ENCODE measurements at places on chromosomes 5 and 9. TPM values are rescaled to one million over a fixed set of nuclear protein-coding genes. Genes with fewer than 3 reads are reported as not detected.

DNA sequence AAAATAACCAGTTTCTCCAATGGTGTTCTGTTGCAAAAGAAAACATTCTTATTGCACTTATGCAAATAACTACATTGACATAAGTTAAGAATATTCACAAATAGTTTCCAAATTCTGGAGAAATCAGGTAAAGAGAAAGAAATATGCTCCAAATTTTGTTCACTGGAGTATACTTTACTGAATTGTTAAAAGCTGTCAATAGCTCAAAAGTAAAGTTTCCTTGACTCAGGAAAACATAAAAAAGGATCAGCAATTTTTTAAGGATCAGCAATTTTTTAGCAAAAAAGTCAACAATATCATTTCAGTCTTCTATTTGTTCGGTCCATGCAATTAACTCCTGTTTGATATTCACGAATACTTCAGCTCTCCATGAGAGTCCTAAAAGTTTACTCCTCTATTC lies 51.6 kb downstream of the ANXA2R start:
- peak overlapping the region; percentile 54 for H3K4me3 ChIP-seq
- H3K27me3 ChIP-seq: no peaks in the 10 kb centered on the region
- H3K36me3 ChIP-seq: peaks cover 5% of the 10 kb centered on the region
- no peak for DNase-seq

DNA sequence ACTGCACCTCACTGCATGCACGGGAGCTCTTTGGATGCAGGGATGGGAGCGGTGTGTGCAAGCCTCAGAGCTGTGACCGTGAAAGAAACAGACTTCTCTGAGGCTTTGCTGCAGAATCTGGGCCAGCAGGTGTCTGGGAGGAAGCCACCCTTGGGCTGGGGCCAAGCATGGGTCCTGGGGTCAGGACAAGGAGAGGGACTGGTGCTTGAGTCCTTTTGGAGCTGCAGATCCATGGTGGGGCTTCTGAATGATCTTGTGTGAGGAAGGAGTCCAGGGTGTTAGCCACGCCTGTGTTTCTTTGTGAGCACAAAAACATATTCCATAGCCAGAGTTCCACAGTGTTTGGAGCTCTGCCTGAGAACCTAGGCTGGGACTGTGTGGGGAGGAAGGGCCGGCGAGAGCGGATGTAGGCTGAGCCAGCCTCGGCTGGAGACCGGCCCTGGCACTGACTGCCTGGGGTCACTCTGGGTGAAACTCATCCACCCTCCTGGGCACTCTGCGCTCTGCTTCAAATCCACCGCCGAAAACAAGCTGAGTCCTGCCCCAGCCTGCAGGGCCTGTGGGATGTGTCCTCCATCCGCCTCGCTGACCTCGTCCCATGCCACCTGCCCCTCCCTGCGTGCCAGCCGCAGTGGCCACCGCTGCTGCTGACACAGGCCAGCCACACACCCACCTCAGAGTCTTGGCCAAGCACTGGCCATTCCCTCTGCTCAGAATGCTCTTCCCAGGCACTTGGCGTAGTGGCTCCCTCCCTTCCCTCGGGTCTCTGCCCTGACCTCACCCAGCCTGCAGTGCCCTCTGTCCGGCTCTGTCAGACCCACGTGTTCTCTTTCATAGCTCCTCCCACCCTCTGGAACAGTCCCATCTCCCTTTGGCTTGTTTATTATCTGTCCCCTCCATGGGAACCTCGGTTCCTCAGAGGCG lies 26.7 kb downstream of the ERGIC1 start:
- no peak overlapping the region for H3K27ac ChIP-seq
- no peak for DNase-seq
- no peaks in the 10 kb centered on the region for H3K27me3 ChIP-seq
- H3K4me1 ChIP-seq: no peaks in the 10 kb centered on the region
- no peaks in the 10 kb centered on the region for H3K36me3 ChIP-seq

DNA sequence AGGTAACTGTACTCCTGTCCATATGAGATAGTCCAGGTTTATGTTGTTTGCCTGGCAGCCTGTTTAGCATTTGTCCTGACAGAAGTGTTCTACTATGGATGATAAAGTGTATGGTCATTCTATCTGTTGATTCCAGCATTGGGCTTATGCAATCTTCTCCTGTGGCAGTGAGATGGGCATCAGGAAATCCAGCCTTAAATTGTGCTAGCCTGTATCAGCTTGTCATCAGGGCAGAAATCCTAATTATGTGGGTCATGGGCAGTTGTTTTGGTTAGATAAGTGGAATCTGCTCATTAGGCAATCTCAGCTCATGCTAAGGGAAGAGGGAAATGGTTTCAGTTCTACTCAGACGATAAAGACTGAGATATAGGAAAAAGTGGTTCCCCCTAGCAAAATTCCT lies 247.4 kb upstream of the CHD1 start:
- no peak overlapping the region for H3K27ac ChIP-seq
- no peak for DNase-seq
- no peaks in the 10 kb centered on the region for H3K36me3 ChIP-seq

DNA sequence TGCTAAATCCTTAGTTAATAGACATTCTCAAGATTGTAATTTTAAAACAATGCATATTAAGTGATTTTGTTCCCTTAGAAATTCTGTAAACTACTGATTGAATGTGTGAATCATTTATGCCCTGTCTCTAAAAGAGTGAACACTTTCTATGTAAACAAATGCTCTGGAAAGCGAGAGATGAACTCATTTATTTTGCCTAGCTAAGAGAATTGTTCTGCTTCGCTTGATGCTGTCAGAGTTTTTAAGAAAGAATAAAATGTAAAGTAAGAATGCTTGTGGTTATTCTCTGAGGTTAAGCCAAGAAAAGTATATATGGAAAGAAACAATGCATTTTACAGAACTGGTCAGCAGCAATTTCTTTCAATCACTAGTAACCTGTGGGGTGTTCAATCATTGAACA lies 347.4 kb upstream of the NUDT12 start:
- no peak overlapping the region for H3K4me3 ChIP-seq
- no peaks in the 10 kb centered on the region for H3K27me3 ChIP-seq
- DNase-seq: no peak
- no peaks in the 10 kb centered on the region for H3K36me3 ChIP-seq
- no peaks in the 10 kb centered on the region for H3K4me1 ChIP-seq

DNA sequence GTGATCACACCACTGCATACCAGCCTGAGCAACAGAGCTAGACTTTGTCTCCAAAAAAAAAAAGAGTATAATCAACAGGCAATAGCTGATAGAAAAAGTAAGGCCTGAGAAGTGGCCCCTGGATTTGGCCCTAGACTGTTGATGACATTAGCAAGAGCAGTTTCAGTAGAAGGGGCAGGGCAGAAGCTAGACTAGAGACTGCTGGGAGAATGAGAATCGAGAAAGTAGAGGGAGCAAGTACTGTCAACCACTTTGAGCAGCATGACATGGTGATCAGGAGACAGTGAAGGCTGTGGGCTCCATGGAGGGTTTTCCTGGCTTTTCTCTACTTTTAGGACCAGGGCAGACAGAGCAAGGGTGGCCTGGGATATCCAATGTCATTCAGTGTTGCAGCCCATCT lies 34.9 kb upstream of the B4GALT1 start:
- H3K4me1 ChIP-seq: peaks cover 9% of the 10 kb centered on the region
- H3K27me3 ChIP-seq: no peaks in the 10 kb centered on the region
- no peak for DNase-seq
- no peaks in the 10 kb centered on the region for H3K36me3 ChIP-seq
- no peak overlapping the region for H3K4me3 ChIP-seq

- peaks cover 19% of the 10 kb centered on the region for H3K4me1 ChIP-seq
- no peak for DNase-seq
- peak within 1 kb of the TSS; percentile 96 for H3K27ac ChIP-seq
These were observed at the start of gene GOLGA2 for GRCh38 chr9:128275198-128276007. Gene GOLGA2, minus strand, starts transcription at chr9:128276007. Its CDS starts 31 bp downstream, at chr9:128275976.

GRCh38 chr9:119416793-119417192 lies 47.6 kb upstream of the BRINP1 start:
- no peak overlapping the region for H3K4me3 ChIP-seq
- H3K27ac ChIP-seq: no peak overlapping the region
- H3K27me3 ChIP-seq: no peaks in the 10 kb centered on the region
- no peaks in the 10 kb centered on the region for H3K36me3 ChIP-seq

- no peak overlapping the region for H3K4me3 ChIP-seq
- H3K27me3 ChIP-seq: no peaks in the 10 kb centered on the region
These were observed 135.9 kb upstream of the LIFR start for GRCh38 chr5:38692346-38692745.

DNA sequence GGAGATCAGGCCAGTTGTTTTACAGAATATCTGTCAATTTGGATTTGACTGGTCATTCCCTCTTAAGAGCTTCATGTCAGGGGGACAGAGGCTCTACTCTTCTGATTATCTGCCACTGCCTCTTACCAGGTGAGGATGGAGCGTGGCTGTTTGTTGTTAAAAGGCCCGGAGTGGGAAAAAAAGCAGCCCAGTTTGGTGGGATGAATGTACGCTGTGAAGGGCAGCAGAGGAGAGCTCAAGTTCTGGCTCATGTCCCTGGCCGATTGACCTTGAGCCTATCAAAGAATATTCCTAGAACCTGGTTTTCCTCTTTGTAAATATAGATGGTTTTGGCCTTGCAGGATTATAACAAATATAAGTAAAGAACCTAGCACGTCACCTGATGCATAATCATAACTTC lies 16.3 kb upstream of the SHB start:
- H3K4me3 ChIP-seq: no peak overlapping the region
- DNase-seq: no peak
- H3K4me1 ChIP-seq: no peaks in the 10 kb centered on the region
- H3K27me3 ChIP-seq: peaks cover 1% of the 10 kb centered on the region
- H3K36me3 ChIP-seq: no peaks in the 10 kb centered on the region
- no peak overlapping the region for H3K27ac ChIP-seq

DNA sequence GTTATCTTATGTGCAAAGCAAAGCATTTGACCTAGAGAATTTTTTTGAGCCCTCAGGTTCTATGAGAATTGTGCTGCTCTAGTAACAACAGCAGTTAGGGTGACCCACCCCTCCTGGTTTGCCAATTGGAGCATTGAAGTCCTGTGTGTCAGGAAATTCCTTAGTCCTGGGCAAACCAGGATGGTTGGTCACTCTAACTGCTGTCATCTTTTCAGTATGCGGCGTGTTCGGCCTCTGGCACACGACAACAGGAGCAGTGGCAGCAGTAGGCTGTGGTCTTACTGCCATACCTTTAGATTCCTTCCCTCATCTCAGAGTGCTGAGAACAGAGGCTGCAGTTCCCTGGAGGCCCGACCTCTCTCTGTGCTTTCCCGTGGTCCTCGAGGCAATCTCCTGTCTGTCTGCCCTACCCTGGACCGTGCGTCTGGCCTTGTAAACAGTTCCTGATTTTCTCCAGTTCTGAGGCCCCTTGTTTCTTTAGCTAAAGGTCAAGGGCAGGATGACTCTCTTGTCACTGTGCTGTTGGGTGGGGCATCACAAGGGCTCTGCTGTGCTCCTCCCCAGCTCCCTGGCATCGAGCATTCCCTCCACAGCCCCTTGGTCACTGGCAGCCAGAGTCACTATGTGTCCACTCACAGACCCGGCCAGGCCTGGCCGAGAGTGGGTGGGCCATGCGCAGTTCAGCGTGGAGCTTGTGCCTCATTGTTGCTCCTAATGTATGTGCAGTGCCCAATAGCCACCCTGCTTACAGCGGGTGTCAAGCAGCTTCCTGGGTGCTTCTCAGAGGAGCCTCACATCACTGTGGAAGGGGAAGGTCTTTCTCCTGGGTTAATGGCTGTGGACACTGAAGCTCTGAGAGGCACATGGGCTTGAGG lies 18.5 kb upstream of the COL15A1 start:
- no peak overlapping the region for H3K4me3 ChIP-seq
- DNase-seq: no peak
- no peaks in the 10 kb centered on the region for H3K36me3 ChIP-seq

DNA sequence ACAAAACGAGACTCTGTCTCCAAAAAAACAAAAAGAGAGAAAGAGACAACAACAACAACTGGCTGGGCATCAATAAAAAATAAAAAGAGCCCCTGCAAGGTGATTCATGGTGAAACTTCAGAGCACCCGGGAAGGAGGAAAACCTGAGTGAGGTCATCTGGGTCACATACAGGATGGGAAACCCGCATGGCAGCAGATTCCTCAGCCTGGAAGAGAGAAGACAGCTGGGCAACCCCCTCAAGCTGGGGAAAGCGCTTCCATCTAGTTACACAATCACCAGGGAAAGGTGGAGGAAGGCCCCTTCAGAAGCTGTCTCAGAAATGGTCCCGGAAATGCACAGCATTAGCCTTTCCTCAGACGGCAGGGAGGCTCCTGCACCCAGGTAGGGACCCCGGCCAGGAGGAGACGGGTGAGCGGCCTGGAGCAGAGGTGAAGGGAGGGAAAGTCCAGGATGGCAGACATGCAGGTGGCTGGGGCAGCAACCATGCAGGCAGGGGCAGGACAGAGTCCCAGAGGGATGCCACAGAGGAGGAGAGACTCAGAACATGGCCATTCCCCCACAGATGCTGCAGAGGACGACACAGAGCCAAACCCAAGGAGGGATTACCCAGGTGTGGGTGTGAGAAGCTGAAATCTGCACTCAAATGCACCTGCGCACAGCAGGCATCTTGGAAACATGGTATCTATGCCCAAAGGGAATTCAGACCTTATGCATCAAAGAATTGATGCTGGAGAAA lies 29.4 kb downstream of the CAMSAP1 start:
- DNase-seq: no peak
- no peaks in the 10 kb centered on the region for H3K36me3 ChIP-seq
- no peak overlapping the region for H3K27ac ChIP-seq
- H3K4me1 ChIP-seq: no peaks in the 10 kb centered on the region
- no peak overlapping the region for H3K4me3 ChIP-seq
- no peaks in the 10 kb centered on the region for H3K27me3 ChIP-seq

- no peak overlapping the region for H3K4me3 ChIP-seq
- H3K27ac ChIP-seq: no peak overlapping the region
- H3K27me3 ChIP-seq: no peaks in the 10 kb centered on the region
- H3K4me1 ChIP-seq: no peaks in the 10 kb centered on the region
- H3K36me3 ChIP-seq: no peaks in the 10 kb centered on the region
These were observed 28.9 kb downstream of the RASEF start for GRCh38 chr9:83034026-83034425.

- H3K27me3 ChIP-seq: no peaks in the 10 kb centered on the region
- H3K4me3 ChIP-seq: no peak overlapping the region
- DNase-seq: no peak
- H3K36me3 ChIP-seq: no peaks in the 10 kb centered on the region
- peaks cover 98% of the 10 kb centered on the region for H3K4me1 ChIP-seq
These were observed 35.6 kb upstream of the SEMA4D start for GRCh38 chr9:89533411-89534095.

DNA sequence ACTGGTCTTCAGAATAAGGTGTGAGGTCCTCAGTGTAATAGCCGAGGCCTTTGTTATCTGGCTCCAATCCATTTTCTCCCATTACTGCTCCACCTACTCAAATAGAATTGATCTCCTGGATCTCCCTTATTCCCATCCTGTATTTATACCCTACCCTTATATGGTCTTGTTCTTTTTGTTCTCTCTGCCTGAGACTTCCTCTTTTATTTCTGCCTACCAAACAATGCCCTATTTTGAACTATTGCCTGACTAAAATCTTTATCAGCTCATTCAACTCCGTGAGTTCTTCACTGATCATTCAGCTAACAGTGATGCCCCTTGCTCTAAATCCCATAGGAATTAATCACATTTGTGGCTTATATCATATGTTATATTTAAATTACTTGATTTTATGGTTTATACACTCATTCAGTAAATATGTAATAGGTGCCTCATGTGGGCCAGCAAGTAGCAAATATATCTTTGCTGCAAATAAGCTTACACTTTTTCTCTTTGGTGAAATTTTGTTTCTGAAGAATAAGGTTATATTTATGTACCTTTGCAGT lies 417.5 kb upstream of the MEF2C start:
- no peaks in the 10 kb centered on the region for H3K27me3 ChIP-seq
- no peak overlapping the region for H3K27ac ChIP-seq
- no peak overlapping the region for H3K4me3 ChIP-seq
- DNase-seq: no peak

Gene IL9
- total RNA-seq: 12.5 TPM

Gene CTXN3
- total RNA-seq: not detected

Gene CEL
- 1.1 TPM for total RNA-seq

Gene PIP5K1B
- total RNA-seq: 3.1 TPM

Gene GPR21
- total RNA-seq: 0.61 TPM

Gene SUSD3
- total RNA-seq: 12.3 TPM

Gene RIMOC1
- 34.6 TPM for total RNA-seq

Gene POMT1
- 35.3 TPM for total RNA-seq

Gene PCDHA7
- total RNA-seq: not detected

Gene TXNDC8
- total RNA-seq: not detected

Measured in CD8-positive, alpha-beta memory T cell (primary cell).